Activated CD4-positive, alpha-beta T cell treated with anti-CD3 and anti-CD28 coated beads, Interleukin-2, amount 50 U/mL, for 16 hours (primary cell): ENCODE measurements at places on chromosomes 6 and 20.

GRCh38 chr20:10920396-10920795, 246.6 kb upstream of the JAG1 start:
- DNase-seq = no peak

- no peak for DNase-seq
Observed at GRCh38 chr20:24790746-24791283, 158.3 kb upstream of the CST7 start.

DNA sequence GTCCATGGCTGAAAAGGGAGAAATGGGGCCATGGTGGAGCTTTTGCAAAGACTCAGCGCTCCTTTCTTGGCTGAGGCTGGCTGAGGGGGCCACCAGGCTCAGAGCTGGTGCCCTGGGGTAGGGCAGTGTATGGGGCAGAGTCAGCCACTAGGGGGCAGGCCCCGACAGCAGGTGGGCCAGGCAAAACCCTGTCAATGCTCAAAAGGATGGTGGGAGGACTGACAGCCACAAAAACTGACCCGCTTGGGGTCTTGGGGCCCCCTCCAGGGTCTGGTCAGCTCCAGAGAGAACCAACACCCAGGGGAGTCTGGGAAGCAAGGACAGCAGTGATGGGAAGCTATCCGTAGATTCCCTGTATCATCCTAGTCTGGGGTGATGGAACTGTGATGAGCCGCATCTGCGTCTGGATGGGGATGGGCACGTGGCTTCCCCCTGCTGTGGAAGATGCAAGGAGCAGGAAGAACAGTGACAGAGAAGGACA, 306.9 kb downstream of the DHX35 start:
- peak; percentile 46 for DNase-seq

GRCh38 chr6:23534351-23534750, 591.7 kb upstream of the NRSN1 start:
- no peak for DNase-seq

GRCh38 chr6:52423971-52424381, 3.8 kb downstream of the EFHC1 start:
- no peak for DNase-seq

DNA sequence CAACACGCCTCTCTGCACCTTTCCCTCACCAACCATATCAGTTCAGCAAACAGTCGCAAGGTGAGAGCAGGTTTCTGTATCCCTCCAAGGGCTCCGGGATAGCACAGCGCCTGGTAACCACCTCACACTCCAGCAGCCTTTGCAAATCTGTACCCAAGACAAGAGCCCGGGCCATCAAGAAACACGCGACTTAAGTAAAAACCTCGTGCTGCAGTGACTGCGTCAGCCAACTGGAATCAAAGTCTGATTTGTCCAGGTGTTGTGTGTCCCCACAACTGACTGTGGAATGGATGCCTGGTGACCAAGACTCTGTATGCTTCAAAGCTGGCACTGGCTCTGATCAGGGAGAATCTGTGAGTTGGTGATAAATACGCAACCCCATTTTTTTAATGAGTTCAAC, 74.1 kb downstream of the NINL start:
- DNase-seq = no peak

GRCh38 chr20:2751878-2752566, 48.4 kb downstream of the CPXM1 start:
- DNase-seq = peak; percentile 25

- DNase-seq = no peak
Observed at GRCh38 chr6:108945681-108946159, 97.5 kb downstream of the ARMC2 start.

GRCh38 chr6:139306291-139306981, 14.6 kb upstream of the TXLNB start:
- DNase-seq = no peak

DNA sequence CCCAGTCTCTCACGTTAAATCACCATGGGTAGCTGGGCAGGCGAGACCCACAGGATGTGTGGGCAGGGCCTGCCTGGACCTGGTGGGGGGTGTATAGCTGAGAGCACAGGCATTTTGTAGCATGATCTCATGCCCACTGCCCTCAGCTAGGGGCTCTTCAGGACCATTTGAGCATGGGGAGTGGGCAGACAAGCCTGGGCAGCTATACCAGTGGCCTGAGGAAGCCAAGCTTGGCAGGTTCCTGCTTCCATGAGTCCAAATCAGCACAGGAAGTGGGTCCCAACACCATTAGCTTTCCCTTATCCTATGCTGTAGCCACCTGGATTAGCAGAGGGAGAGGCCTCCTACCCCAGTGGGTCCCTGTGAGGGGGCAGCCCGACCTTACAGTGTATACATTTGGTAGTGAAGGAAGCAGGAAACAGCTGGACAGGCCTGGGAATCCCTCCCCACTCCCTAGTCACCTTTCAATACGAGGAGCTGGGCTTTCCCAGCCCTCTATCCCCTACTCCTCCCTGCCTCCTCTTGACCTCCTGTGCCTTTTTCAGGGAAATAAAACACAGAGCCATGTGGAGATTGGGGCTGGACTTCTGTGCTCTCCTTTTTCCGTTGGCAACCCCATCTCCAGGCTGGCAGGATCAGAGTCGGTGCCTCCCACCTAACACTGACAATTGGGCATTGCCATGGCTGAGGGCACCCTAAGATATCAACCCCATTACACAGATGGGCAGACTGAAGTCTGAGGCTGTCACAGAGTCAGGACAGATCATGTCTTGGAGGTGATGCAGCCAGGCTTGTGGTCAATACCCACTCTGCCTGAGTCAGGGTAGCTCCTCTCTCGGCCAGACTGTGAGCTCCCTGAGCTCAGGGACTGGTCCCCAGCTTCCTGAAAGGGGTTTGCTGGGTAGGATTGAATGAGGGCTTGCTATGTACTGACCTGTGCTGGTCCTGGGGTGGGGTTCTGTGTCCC, 59.8 kb downstream of the MRPL14 start:
- no peak for DNase-seq

- DNase-seq = peak; percentile 85
Observed at GRCh38 chr6:35736253-35736894, 458 bp upstream of the ARMC12 start.

- peak; percentile 70 for DNase-seq
Observed at GRCh38 chr6:52663120-52663935, 7.6 kb upstream of the TMEM14A start.

DNA sequence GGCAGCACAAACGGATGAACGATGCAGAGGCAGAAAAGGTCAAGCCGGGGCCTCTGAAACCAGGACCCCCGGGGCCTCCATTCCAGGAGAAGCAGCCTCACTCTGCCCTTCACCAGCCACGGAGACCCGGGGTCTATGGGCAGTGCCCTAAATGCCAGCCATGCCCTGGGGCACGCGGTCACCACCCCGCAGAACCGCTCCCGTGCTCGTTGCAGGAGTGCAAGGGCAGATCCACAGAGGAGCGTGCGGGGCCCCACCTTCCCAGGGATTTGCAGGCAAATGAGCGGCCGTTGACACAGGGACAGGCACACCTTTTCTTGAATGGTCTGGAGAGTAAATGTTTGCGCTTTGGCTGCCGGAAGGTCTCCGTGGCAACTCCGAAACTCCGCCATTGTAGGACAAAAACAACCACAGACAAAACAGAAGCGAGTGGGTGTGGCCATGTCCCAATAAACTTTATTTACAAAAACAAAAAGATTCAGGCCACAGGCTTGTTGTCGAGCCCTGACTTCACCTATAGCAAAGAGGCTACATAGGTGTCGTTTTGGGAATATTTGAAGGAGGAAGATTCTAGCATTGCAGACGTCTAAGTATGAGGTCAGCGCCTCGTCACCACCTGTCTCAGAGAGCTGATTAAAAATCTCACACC, 163.3 kb downstream of the TAF4 start:
- DNase-seq = no peak

DNA sequence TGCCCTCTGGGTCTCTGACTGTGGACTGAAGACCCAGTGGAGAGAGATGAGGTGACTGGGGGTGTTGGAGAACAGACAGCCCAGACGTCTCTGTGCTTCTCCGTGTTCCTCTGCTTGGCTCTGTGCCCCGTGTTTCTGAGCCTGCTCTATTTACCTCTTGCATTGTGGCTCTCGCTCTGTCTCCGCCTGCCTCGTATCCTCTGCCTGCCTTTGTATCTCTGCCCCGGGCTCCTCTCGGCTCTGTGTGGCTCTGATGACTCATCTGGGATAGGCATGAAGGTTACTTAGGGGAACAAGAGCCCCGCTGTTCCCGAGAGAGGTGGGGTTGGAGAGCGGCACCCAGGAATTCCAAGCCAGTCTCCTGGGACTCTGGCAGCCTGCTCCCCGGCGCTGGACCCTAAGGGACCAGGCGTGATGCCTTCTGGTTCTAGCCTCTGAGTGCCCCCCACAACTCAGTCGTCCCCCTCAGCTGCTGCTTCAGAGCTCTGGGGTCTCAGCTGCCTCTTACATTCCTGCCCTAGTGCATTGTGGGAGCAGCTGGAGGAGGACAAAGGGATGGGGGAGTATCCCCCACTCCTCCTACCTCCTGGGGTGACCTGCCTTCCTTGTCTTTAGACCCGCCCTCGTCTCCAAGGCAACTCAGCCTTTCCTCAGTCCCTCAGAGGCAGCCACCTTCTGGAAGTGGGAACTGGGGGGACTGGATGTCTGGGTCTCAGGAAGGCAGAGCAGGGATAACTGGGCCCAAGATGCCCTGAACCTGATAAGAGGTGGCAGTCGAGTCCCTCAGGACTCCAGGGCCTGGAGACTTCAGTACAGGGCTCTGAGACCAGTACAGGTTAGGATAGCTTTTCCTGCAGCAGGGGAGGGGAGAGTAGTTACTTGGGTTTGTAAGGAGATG, 1.9 kb downstream of the DDR1 start:
- DNase-seq = no peak

DNA sequence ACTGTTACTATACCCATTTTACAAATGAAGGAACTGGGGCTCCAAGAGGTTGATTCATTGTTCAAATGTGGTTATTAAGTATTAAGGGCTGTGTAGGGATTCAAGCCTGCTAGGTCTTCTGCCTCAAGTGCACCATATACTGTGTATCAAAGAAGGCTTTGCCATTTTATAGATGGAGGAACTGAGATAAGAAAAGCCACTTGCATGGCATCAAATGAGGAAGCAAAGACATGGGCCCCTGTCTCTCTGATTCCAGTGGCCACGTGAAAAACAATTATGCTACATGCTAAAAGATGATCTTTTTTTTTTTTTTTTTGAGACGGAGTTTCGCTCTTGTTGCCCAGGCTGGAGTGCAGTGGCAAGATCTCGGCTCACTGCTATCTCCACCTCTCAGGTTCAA, 67.0 kb downstream of the TMEM200A start:
- no peak for DNase-seq

DNA sequence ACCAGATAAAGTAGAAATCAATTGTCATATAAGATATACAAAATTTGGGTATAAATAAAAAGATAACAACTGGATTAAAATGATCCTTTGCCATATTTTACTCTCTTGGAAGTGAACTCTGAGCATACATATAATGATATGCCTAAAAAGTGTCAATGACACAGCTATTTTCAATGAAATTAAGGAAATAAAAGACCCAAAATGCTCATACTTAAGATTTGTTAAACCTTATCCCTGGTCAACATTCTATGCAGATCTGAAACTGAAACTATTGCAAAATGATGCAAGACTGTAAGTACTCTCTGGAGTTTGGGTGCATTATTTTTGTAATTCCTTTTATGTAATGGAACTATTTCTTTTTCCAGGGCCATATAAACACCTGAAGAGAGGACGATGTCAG, 119.0 kb upstream of the SGK1 start:
- peak; percentile 29 for DNase-seq
